Hematopoietic multipotent progenitor cell treated with erythropoietin and hydrocortisone succinate and interleukin-3 and kit ligand, for 6 days (in vitro differentiated cells): ENCODE measurements at places on chromosomes 2 and 18.

GRCh38 chr18:5414546-5414945 lies 119.0 kb upstream of the ZBTB14 start:
- DNase-seq: no peak

- DNase-seq: no peak
These were observed 934.8 kb upstream of the DDX18 start for GRCh38 chr2:116879650-116880160.

GRCh38 chr18:21051620-21052019 lies 60.0 kb downstream of the ROCK1 start:
- DNase-seq: no peak

DNA sequence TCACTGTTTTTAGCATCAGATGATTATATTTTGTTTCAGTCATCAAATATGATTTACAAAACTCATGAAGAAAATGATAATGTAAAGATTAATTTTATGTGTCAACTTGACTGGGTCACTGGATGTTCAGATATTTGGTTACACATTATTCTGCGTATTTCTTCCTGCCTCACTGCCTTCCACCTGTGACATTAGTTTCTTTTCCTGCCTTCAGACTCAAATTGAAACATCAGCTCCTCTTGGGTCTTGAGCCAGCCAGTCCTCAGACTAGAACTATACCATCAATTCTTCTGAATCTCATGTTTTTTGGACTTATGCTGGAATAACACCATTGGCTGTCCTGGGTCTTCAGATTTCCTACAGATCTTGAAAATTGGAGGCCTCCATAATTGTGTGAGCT lies 96.7 kb downstream of the ZNF385B start:
- no peak for DNase-seq

GRCh38 chr18:3623769-3624545 lies 174.0 kb downstream of the TGIF1 start:
- DNase-seq: peak; percentile 89

DNA sequence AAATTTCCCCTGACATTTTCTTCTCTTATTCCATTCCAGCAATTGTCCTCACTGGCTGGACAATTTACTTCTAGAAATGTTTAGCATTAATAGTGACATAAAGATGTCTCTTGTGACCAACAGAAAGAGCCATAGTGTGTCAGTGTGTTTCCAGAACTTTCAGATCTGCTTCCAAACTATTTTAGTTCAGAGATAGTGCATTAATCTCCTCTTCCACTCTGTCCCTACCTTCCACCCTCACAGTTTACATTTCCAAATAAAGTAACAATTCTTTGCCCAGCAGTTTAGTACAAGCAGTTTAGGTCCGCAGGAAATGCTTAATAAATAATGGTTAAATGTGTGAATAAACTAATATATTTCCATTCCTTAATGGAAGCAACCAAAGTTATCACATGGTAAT lies 24.5 kb upstream of the RAPGEF4 start:
- DNase-seq: no peak

GRCh38 chr18:13374468-13375301 lies 156.1 kb downstream of the LDLRAD4 start:
- DNase-seq: no peak

GRCh38 chr2:174121612-174122011 lies 126.7 kb downstream of the OLA1 start:
- no peak for DNase-seq

DNA sequence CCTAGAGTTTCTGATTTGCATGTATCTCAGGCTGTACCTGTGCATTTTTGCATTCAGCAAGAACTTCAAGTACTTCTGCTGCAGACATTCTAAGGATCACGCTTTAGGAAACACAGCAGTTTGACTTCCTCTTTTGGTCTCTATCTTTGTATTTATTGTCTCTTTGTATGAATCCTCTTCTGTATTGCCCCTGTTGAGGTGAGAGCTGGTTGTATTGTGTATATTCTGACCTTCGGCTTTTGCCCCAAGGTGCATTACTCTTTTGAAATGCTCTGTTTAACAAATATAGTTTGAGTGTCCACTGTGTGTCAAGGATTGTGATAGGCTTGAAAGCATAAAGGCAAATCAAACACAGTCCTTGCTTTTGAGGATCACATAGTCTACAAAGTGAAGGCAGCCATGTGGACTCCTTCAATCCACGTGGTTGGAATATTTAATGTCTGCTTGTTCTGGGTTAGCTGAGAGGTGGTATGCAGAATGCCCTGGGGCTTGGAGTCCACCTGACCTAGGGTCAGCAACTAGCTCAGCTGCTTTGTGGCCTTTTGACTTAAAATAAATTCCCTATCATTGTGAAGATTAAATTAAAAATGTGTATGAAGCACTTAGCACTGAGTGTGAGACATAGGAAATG lies 108.1 kb downstream of the LYPD6 start:
- peak; percentile 4 for DNase-seq

GRCh38 chr2:151560289-151560688 lies 150.6 kb downstream of the RIF1 start:
- DNase-seq: no peak

DNA sequence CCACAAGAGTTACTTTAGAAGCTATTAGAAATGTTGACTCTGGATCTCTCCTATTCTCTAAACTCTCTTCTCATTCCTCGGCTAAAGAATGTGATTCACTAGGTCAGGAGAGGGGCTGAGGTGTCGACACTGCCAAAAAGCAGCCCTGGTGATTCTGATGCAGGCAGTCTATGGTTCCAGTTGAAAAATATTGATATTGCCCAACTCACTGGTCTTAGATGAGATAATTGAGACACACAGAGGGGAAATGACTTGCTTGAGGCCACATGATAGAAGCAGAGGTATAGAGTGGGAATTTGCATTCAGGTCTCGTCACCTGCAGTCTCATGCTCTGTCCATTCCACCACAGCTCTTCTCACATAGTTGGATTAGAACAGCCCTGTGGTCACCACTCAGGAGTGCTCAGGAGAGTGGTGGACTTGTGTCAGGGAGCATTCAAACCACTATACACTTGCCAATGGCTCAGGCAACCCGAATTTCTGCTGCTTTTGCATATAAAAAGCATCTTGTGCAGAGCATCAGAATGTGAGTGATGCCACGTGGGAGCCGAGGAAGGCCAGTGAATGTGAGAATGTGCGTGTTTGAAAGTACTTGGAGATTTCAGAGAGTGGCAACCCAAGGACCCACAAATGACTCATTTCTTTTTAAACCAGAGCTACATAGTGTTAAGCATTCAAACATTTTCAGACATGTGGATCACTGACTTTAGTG lies 65.1 kb upstream of the CTLA4 start:
- DNase-seq: no peak

DNA sequence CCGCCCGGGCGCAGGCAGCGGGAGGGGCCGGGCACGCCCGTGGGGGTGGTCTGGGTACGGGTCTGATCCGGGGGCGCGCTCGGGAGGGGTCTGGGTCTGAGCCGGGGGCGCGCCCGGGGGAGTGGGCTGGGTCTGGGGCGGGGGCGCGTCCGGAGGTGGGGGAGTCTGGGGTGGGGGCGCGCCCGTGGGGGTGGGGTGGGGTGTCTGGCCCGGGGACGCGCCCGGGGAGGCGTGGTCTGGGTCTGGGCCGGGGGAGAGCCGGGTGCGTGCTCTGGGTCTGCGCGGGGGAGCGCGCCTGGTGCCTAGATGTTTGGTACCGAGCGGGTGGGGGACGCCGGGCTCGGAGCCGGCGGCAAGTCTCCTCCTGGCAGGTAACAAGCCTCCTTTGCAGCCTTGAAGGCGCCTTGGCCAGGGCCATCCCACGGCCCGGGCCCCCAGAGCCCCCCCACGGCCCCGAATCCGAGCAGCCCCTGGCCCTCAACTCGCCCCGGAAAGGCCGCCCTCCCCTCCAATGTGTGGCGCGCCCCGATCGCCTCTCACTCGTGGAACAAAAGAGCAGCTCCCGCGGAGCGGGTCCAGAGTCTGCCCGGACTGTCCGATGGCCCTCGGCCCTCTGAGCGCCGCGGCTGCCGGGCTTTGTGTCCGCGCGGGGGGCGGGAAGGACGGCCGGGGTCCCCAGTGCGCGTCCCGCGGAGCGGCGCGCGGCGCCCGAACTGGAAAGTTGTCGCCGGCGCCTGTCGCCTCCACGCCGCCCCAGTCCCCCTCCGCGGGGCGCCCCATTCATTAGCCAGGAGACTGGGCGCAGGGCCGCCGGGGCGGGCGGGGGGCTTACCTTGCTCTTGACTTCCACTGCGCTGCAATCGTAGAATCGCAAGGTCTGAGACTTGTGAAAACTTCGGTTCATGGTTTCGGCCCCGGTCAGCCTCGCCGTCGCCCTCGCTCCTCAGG lies 595 bp downstream of the PARD6G start:
- no peak for DNase-seq

DNA sequence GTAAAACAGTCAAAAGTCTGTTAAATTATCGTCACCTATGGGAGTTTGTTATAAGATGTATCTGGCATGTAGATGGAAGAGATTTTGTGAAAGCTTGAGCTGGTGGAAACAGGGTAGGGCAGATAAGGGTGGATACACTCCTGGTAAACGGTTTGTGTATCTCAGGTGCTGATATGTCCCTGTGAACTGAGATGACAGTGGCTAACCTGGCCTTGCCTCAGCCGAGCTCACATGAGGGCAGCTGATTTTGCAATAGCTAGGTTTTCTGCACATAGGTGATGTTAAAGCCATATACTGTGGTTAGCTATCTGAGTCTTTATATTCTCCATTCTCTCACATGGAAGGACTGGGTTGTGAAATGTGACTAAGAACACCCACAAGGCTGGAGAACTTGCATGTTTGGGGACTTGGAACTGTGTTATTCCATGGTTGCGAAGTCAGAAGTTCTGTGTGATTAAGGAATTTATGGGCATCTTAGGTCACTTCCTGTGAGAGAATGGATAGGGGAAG lies 205.1 kb downstream of the TPGS2 start:
- no peak for DNase-seq

GRCh38 chr18:61336766-61337165 lies 3.5 kb downstream of the CDH20 start:
- no peak for DNase-seq

DNA sequence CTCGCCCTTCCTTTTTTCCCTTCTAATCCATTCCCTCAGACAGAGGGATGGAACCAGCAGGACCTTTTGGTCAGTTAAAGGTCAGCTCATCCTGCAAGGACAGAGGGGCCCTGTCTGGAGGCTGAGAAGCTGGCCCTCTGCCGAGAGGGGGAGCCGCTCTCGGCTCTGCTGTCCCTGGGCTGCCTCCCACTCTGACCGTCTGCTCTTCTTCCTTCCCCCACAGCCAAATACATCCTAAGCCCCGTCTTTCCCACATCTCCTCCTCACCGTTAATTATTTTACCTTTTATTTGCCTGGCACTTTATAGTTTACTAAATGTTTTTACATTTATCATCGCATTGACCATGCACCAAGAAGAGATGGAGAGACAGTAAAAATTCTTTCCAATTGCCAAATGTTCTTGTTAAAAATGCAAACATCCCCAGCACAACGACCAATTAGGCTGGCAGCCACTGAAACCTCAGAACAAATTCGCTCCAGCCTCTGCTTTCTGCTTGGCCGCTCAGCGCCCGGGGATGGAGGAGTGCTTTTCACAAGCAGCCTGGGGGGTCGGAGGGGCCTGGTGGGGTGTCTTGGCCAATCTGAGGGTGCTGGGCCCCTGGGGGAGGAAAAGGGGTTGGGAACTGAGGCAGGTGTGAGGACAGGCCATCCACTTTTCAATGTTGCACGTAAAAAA lies 123.7 kb downstream of the TNS1 start:
- DNase-seq: no peak

DNA sequence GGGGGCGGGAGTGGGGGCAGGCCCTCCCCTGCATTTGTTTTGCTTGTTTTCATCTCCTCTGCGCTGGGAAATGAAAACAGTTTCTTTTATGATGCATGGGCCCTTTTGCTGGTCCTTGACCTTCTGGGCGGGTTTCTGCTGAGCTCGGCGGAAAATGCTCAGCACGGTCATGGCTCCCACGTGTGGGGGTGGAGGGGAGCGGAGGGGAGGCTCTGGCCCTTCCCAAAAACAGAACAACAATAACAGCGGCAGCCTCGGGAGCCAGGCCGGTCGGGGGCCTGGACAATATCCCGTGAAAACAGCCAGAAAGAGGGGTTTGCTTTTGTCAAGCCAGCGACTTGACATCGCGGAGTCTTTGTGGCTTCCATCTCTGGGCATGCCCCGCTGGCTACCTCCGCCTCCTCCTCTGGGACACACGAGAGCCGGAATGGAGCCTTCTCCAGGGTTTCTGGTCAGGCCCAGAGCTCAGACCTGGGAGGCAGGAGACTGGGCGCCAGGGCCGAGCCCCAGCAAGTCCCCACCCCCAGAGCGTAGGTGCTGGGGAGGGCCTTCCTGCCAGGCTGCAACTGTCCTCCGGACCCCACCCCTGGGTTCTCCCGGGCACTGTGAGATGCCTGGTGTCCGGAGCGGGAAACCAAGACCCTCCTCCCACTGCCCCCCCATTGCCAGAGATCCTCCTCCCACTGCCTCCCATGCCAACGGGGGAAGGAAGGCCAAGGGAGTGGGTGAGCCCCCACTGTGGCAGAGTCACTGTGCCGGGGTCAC lies 35.9 kb upstream of the SNED1 start:
- DNase-seq: no peak

DNA sequence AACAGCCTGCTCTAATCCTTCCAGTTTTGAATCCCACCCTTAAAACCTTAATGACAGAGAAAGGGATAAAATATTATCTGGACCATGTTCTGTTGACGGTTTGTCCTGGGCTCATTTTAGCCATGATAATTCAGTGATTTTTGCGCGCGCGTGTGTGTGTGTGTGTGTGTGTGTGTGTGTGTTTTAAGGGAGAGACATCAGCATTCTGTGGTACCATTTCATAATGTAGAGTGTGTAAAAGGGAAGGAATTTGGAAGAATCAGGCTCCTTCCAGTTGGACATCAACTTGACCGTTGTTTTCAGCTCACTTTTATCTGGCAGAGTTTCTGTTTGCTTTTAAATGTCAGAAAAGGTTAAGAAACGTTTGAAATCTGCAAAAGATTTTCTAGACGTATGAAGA lies 535.5 kb downstream of the TNS1 start:
- DNase-seq: no peak

DNA sequence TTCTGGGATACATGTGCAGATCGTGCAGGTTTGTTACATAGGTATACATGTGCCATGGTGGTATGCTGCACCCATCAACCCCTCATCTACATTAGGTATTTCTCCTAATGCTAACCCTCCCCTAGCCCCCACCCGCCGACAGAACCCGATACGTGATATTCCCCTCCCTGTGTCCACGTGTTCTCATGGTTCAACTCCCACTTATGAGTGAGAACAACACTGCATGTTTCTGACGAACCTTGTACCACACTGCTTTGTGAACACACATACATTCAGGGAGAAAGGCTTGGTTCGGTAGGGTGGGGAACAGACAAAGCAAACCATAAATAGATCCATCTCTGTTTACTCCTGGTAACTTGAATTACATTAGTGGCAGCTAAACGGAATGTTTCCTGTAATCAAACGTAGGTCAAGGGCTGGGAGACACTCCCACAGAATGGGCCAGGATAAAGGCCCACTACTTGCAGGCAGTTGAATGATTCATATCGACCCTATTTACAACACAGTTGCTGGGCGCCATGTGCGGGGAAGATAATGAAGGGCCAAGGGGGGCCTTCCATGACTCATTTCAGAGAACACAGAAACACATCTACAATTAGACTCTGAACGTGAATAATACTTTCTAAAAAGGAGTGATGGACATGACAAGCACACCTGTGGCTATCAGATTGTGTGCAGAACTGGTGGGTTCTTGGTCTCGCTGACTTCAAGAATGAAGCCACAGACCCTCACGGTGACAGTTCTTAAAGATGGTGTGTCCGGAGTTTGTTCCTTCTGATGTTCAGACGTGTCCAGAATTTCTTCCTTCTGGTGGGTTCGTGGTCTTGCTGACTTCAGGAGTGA lies 56.8 kb upstream of the KIDINS220 start:
- DNase-seq: peak; percentile 88
